Fibroblast of skin of back (primary cell): ENCODE measurements at places on chromosomes 13 and 19.
A peak's percentile ranks its signal among the peaks of the same experiment; 100 is the strongest.

- peak; percentile 25 for DNase-seq
These were observed 9.1 kb downstream of the UBE2L5 start for GRCh38 chr13:30431269-30431940.

- no peak for DNase-seq
These were observed 84.8 kb downstream of the LNX2 start for GRCh38 chr13:27535546-27535945.

- peak; percentile 39 for DNase-seq
These were observed 216.1 kb downstream of the SLITRK1 start for GRCh38 chr13:83666141-83666540.

DNA sequence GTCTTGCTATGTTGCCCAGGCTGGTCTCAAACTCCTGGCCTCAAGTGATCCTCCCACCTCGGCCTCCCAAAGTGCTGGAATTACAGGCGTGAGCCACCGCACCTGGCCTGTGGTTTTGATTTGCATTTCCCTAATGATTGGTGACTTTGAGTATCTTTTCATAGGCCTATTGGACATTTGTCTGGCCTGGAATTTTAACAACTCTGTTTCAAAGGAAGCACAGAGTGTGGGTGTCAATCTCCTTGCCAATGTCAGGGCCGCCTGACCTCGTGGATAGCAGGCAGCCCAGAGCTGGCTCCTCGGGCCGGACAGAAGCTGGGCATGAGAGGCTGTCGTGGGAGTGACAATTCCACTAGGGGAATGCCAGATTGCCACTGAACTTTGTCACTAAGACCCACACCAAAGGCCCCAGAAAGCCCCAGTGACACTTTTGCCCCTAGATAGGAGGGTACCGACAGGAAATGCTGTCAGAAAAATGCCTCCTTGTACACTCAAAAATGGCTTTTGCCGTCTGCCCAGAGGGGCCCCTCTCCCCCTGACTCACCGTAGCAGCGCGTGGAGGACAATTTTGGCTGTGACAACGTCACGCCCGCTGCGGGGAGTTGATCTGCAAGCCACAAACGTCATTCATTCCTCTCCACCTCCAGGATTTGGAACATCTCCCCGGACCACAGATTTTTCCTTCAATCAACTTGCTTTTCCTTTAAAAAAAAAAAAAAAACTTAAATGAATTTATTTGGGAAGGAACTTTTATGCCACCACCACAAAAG lies 11.7 kb upstream of the ADGRE5 start:
- peak; percentile 68 for DNase-seq

- DNase-seq = no peak
These were observed 5.4 kb upstream of the UBL3 start for GRCh38 chr13:29855784-29856183.

DNA sequence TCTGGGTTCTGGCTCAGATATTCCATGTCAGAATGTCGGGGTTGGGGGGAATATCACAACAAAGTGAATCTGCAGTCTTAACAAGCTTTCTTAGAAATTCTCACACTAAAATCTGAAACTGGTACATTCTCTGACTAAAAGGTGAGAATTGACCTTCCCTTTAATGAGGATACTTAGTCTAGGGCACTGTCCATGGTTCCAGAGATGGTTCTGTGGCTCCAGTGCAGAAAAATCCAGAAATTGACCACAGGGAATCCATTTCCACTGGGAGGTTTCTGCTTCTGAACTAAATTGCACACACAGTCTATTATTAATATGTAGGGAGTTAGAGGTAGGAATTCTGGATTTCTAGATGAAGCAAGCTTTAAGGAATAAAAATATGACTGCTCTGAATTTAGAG lies 171.6 kb upstream of the OBI1 start:
- DNase-seq = no peak

DNA sequence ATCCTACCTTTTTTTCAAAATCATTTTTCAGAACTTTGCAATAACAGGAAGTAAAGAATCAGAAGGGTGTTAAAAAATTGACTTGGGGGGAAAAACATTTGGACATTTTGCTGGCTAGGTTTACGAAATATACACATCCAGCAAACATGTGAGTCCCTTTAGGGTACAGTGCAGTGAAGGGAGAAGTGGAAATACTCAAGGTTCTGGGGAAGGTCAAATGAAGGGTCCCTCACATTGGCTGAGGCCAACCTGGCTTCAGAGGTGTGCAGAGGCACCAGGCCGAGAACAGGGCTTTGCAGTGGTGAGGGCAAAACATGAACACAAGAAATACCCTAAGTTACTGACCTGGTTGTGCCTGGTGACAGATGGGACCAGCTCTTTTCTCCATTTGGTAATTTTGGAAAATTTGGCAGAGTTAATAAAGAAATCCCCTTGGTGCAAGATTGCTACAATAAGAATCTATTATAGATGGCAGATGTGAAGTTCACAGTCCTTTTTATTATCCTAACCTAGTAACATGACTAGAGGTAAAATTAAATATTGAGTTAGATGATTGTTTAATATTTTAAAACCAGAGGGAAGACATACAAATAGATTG lies 1.5 kb upstream of the UPF3A start:
- DNase-seq = no peak

GRCh38 chr13:72071713-72072112 lies 204.7 kb upstream of the DACH1 start:
- DNase-seq = no peak

DNA sequence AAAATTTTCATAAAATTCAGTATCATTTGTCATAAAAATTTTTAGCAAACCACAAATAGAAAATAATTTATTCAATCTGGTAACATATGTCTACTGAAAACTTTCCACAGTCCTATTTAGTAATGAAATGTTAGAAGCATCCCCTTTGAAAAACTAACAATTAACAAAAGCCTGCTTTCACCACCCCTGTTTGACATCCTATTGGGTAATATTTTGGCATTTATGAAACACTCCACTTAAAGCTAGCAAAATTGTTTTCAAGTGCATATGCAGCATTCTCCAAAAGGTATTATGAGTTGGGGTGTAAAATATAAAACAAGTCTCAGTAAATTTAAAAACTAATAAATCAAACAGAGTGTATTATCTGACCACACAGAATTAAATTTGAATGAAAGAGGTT lies 189.4 kb downstream of the NBEA start:
- no peak for DNase-seq

- peak; percentile 9 for DNase-seq
These were observed 36.1 kb downstream of the TBC1D4 start for GRCh38 chr13:75445717-75446499.
